ENCODE measurements at places on chromosomes 12 and 14.

GRCh38 chr12:34354239-34355200 lies 332.2 kb downstream of the ALG10 start:
- no peak for DNase-seq

DNA sequence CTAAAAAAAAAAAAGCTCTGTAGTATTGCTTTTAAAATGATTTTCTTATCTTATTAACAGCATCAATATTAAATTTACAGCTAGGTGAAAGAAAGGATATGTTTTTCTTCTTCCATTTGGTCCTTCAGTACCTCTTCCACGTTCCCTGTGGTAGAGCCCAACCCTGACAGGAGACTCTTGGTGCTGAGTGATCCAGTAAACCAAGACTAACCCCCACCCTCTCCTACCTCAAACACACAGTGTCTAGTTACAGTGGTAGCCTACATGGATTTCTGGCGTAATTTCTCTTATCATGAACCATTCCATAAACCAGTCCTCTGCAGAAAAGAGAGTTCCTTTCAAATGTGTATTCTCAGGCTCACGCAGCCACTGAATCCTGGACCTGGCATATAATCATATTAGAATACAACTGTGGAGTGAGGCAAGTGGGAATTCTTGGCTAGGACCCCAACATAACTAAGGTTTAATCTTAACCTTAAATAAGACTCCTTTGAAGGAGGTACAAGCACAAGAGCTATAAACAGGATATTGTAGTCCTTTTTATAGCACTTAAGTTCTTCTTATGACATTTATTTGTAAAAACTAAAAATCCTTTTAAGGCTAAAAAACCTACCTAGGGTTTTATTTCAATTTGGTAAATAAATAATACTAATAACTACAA lies 27.1 kb downstream of the TXNRD1 start:
- no peak for DNase-seq

DNA sequence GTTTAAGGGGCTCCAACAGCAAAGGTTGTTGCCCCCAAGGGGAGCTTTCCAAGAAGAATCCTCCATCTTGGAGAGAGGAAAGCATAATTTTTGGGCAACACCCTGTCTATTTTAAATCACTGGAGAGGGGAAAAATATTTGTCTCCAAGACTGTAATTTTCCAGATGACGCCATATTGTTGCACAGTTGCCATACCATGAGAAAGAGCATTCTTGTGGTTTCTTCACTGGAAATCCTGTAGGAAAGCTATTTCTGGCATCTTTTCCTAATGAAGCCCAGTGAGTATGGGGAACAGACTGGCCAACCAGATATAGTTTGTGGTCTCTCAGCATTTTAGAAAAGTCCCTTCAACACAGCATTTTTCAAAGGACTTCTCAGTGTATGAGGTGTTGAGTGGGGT lies 88.1 kb upstream of the MANSC4 start:
- DNase-seq, result no peak

DNA sequence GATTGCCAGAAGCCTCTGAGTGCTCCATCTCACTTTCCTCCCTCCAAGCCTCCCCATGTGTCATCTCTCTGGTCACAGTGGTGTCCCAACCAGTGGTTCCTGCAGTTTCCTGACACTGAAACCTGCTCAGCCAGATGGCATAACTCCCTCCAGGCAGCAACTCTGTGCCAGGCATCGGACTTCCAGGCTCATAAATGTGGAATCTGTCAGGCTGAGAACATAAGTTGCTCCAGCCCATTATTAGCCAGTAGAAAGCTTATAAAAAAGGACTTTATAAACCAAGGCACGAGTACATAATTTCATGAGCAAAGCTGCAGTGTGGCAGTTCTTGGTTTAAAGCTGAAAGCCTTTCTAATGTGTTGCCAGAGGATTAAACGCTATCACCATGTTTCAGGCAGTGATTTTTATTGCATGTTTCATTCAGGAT lies 194.3 kb downstream of the DACT1 start:
- no peak for DNase-seq

DNA sequence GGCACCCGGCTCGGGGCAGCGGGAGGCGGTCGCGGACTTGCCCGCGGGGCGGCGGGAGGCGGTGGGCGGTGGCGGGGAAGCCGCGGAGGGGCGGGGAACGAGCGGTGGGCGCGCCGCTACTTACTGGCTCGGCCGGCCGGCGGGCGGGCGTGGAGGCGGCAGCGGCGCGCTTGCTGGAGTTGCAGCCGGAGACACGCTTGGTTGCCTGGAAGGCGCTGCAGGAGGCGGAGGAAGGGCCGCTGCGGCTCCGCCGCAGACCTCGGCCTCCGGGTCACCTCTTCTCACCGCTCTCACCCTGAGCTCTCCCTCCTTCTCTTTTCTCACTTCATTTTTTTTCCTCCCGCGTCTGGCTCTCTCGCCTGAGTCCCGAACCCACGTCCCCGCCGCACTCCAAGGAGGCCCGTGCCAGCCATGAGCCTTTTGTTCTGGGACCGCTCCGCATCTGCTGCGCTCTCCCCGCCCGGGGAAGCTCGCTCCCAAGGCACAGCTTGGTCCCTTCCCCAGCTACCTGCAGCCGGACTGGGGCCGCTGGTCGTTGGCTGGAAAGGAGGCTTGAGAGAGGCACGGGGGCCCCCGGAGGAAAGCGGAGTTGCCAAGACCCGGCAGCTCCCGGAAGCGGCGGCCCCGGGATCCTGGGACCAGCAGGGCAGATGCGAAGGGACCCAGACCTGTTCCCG lies 592 bp upstream of the KCNK10 start:
- DNase-seq, result no peak

DNA sequence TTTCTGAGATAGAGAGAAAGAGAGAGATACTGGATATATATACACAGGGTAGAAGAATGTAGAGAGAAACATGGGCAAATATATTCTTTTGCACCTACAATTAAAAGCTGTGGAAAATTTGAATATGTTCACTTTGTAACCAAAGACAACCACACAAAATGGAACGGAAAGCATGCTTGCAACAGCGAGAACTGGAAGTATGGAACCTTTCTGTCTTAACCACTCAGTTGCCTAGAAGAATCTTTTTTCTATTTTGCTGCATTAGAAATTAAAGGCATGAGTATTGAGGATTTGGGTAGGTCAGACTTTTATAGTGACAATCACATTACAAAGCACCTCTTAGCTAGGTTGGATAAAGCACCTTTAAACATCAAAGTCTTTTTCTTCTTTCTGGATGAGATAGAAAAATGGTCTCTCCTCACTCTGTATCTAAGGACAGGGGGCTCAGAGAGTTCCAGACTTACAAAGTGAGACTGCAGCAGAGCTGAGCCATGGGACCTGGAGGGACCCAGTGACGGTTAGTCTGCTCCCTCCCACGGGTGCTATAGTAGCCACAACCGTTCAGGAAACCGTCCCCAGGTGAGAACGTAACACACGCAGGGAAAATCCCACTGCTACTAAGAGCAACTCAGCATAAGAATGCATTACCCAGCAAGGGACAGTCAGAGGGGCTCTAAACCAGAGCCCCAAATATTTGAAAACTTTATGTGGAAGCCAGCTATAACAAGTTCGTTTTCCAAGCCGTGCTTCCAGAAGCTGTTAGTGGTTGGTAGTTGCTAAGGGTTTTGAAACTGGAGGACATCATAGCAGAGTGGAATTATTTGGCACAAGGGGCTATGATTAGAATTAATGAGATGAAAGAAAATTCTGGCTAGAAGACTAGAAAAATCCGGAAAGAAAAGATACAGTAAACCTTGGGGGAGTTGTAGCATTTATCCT lies 97.1 kb downstream of the DAD1 start:
- DNase-seq, result peak; percentile 38

- no peak for DNase-seq
These were observed 123.0 kb downstream of the CPNE8 start for GRCh38 chr12:38782359-38782758.

GRCh38 chr14:68514608-68515194 lies 278.2 kb downstream of the ZFP36L1 start:
- no peak for DNase-seq

GRCh38 chr12:124759841-124760503 lies 103.7 kb downstream of the SCARB1 start:
- no peak for DNase-seq
